ENCODE measurements at places on chromosomes 12 and 14.

DNA sequence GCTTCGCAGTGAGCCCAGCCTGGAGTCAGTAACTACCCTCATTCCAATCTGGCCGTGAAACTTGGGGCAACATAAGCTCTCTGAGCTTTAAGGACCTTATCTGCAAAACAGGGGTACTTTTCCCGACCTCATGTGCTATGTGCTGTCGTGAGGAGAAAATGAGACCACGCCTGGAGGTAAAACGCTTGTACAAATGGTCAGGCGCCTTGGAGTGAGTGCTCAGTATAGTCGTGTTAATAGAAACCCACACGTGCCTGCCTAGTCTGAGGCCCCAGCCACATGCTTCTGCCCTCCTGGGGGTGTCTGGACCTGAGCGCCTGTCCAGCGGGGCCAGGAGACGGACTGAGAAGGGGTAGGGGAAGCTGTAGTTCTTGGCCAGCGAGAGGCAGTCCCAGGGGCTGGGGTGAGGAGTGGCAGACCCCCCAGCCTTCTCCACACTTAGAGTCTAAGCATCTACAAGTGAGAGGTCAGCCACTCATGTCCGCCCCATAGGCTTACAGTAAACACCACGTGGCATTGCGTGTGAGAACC, 4.9 kb downstream of the AQP5 start:
- no peak for DNase-seq

DNA sequence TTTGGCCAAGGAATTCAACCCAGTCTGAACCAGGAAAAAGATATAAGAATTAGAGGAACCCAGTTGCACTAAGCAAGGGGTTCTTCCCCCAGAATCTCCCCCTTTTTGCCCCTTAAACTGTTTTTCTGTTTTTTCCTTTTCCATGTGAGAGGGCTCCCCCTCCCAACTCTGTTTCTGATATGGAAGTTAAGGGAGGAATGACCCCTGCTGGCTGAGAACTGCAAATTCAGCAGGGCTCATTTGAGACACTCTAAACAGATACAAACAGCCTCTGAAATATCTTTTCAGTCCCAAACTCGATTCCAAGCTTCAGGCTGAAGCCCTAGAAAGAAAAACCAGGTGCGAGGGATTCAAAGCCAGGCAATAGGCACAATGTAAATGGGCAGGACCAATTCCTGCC, 132.7 kb downstream of the SLC41A2 start:
- DNase-seq, result no peak

- DNase-seq, result no peak
Measured at GRCh38 chr12:30878024-30878423, 48.5 kb upstream of the TSPAN11 start.

GRCh38 chr12:111102102-111102739, 181.8 kb upstream of the MYL2 start:
- DNase-seq, result no peak

- no peak for DNase-seq
Measured at GRCh38 chr14:80872645-80873044, 68.9 kb downstream of the CEP128 start.

GRCh38 chr12:7937833-7938506, 2.0 kb upstream of the SLC2A3 start:
- no peak for DNase-seq

GRCh38 chr14:95327558-95328374, 8.1 kb upstream of the CLMN start:
- no peak for DNase-seq

- DNase-seq, result no peak
Measured at GRCh38 chr14:51521764-51522163, 129.9 kb upstream of the FRMD6 start.

GRCh38 chr14:102182936-102183619, 43.4 kb downstream of the WDR20 start:
- DNase-seq, result no peak

DNA sequence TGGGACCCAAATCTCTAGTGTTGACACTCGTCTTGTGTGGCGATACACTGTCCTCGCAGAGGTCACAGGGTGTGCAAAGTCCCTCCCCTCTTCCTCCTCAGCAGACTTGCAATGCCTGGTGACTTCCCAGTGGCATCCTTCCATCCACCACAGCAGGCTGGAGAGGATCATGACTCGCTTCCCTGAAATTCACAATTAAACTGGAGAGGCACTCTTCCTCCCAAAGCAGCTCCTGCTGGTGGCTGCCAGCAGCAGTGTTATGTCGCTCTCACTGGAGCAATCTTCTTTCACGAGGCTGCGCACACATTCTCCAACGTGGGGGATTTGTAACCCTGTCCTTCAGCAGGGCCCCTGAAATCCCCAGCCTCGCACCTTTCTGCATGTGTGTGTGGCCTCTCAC, 145.2 kb upstream of the TMCC3 start:
- no peak for DNase-seq

GRCh38 chr14:89359477-89360222, 57.4 kb downstream of the FOXN3 start:
- no peak for DNase-seq

DNA sequence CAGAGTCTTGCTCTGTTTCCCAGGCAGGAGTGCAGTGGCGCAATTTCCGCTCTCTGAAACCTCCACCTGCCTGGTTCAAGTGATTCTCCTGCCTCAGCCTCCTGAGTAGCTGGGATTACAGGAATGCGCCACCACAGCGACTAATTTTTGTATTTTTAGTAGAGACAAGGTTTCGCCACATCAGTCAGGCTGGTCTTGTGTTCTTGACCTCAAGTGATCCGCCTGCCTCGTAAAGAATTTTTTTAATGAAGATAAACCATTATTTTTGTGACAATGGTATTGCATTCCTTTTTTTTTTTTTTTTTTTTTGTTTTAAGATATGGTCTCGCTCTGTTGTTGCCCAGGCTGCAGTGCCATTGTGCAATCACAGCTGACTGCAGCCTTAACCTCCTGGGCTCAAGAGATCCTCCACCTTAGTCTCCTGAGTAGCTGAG, 25.8 kb downstream of the ACVR1B start:
- DNase-seq, result no peak

DNA sequence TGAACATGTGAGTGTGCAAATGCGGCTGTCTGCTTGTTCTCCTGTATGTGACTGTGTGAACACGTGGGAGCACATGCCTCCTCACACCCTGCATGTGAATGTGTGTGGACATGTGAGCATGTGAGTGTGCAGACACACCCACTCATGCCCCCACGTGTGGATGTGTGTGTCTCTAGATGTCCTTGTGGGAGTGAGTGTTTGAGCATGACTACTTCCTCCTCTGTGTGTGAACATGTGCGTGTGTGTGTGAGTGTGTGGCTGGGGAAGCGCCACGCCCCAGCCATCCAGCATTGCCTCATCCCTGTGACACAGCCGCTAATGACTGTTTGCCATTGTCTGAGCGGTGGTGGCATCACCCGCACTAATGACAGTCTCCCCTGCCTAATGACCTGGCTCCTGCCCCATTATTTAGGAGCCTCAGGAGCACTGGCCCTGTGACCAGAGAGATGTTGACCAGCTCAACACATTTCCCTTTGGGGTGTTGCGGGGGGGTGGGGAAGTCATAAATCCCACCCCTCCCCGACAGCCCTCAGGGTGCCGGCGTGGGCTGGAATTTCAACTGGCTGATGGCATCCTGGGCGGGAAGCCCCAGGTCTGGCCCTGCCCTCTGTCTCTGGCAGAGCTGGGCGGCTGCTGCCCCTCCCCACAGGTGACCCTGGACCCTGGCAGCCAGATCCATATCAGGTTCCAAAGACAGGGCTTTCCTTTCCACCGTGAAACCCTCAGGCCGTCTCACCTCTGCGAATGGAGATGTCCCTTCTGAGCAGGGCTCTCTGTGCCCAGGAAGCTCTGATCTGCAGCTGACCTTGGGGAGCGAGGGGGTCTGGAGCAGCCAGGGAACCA, 11.5 kb upstream of the KRT80 start:
- no peak for DNase-seq

DNA sequence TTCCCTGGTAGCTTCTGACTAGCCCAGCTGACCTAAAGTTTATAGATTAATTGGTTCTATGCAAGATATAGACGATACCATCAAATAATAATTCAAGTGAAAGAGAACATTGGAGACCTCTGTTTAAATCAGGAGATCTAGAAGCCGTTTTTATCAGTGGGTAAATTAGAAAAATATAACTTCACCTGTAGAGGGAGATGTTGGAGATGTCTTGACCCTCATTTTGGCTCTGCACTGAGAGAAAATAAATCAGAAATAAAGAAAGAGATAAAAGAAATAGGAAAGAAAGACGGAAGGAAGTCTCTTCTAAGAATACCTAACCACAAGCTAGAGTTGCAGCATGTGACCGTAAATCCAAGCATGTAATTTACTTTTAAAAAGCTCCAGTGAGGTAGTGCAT, 684.5 kb downstream of the C12orf50 start:
- DNase-seq, result no peak

DNA sequence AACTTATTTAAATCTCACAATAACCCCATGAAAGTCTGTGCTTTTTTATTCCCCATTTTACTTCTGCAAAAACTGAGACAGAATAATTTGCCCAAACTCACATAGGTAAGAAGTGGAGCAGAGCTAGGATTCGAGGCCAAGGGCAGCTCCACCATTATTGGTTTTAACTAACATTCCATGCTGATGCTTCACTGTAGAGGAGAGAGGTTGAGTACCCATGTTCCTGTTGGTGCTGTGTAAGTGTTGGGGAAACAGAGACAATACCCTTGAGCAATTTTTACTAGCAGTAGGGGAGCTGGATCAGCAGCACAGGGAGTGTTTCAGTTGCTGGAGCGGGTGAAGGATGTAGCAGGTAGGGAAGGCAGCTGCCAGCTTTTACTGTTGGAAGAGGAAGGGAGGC, 21.1 kb downstream of the RASSF8 start:
- DNase-seq, result no peak

- no peak for DNase-seq
Measured at GRCh38 chr14:66910311-66910840, 278.9 kb upstream of the GARIN2 start.

Measured in GOT3 (cell line).